ENCODE measurements at places on chromosomes 1 and 21.

DNA sequence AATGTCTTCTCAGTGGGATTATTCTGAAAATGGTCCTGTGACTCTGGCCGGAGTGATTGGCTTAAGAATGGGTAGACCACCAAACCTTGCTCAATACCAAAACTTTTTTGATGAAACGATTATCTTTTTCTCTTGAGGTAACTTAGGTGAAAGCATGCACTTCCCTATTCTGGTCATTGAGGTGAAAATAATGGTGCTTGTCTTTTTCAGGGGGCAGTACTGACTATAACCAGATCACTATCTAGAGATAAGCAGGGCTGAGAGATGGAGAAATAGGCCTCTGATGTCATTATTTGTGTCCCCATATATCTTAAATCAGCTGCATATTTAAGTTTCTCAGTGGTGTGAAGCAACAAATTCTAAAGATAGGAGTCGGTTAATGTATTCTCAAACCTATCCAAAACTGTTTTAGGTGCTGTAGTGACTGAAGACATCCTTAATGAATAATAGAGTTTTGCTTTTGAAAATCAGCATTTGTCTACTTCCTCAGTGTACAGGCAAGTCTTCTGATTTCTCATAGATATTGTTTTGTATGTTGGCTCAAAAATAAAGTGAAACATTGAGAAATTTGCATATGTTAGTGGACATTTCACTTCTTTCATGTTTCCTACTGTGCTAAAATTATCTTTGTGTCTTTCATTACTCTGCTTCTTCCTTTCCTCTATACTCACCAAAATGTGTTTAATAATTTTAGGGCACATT is 735.3 kb upstream of the ADGRL4 start:
- peak; percentile 13 for DNase-seq

DNA sequence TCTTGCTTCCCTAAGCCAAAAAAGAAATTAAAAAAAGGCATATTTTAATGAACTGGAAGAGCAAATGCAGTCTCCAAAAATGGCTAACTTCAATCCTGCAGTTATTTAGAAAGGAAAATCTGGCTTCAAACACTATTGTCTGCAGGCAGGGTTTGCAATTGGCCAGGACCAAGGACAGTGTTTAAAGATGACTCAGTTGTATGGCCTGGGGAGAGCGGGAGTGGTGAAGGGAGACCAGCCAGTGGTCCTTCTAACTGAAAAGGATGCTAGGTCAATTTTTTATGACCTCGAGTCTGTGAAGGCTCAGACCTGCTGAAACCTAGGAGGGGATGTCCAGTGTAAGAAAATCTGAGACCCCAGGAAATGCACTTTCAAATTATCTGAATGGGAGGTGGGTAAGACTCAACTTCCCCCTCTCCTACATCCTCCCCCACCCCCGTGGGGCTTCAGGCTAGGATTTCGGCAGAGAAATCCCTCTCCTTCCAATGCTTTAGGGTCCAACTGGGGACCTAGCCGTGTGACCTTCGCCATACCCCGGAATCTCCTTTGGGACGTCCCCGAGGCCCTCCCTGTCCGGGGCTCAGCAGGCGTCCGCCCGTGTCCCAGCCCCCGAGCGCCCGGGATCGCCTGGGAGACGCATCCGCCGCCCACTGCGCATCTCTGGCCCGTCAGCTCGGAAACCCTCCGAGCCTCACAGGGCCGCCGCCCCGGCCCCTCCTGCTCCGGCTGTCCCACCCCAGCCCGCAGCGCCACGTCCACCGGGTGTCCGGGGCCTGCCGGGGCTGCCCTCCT is 602 bp upstream of the RIMKLA start:
- DNase-seq, result no peak

DNA sequence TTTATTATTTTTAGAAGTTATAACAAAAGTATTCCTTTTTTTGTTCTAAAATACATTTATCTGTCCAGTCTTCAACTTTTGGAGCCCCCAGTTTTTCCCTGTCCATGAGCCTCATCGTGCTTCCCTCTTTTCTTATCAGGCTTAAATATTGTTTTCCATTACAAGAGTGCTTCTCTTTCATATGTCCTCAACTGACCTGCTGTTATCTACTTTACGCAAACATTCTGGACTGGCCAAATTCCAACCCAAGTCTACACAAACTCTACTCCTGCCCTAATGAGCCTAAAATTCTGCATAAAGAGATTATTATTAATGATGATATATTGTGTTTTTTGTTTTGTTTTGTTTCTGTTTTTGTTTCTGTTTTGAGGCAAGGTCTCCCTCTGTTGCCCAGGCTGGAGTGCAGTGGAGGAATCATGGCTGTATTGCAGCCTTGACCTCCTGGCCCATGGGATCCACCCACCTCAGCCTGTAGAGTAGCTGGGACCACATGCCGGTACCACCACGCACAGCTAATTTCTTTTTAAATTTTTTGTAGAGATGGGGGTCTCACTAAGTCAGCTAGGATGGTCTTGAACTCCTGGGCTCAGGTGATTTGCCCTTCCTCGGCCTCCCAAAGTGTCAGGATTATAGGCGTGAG is 318.8 kb upstream of the NEGR1 start:
- no peak for DNase-seq

- peak; percentile 44 for DNase-seq
These were observed 17.0 kb upstream of the RUNX3 start for GRCh38 chr1:24946861-24947658.

DNA sequence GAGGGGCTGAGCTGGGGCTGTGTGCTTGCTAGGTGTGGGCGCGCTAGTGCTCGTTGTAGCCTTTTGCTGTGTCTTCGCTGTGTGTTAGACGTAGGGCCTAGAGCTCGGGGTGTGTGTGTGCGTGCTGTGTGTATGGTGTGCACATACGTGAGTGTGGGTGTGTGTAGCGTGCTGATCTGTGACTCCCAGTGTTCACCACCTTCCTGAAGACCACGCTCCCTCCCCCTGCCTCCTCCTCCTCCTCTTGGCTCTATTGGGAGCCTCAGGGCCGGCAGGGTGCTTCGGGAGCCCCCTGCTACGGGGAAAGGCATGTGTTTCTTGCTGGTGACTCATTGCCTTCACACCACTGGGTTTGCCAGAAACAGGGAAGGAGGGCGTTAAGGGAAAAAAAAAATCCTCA is 9.4 kb upstream of the KCNC4 start:
- DNase-seq, result no peak

DNA sequence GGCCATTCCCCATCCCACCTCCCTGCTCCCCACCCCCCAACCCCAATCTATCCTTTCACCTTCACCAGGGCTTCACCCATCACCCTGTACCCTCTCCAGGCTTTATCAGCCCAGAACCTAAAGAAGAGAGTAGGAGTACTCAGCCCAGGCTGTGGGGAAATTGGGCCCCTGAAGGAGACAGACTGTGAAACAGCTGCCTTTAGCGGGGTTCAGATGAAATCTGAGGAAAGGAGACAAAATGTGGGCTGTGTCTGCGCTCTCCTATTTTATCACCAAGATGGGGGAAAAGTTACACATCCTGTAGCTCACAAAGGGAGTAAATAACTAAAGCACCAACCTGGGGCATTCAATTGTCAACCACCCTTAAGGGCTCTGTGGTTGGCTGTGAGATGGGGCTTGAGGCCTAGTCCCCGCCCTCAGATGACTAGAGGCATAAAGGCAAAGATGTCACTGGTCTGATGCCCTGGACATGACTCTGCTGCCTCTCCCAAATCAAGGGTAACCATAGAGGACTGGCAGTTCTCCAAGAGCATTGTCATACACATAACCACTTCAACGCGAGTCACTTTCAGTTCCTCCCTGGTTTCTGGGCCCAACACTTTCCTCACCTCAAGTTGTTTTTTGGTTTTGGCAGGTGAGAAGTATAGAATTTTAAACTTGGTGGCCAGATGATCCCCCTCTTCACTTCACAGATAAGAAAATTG is 30.0 kb downstream of the SLC27A3 start:
- peak; percentile 94 for DNase-seq

DNA sequence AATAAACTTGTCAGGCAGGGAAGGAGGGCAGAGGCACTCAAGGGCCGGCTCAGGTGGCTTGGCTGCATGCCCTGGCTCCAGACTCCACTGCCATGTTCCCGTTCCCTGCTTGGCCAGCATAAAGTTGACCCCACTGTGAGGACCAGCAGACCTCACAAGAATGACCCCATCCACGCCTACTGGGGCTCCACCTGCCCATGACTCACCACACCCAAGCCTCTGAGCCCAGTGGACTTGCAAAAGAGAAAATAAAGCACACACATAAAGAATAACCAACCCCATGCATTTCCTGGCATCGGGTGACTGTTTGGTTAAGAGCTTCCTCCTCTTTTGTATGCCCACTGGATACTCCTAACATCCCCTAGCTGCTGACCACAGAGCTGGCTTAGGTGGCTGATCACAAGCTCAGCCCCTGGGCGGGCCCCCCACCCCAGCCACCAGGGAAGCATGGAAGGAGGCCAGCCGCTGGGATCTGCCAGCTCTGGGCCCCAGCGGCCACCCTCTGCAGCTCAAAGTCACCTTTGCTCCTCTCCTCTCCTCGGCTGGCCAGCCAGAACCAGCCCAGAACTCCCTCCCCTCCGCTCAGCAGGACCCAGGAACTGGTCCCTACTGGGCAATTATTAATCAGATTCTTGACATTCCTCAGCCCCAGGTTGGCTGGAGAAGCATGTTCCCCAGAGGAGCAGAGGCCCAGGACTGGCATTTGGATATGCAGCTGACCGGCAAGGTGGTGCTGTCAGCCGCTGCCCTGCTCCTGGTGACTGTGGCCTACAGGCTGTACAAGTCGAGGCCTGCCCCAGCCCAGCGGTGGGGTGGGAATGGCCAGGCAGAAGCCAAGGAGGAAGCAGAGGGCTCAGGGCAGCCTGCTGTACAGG is at the start of gene KLHDC7A:
Gene KLHDC7A (plus strand): TSS at position 616 of the 875 bp plus-strand sequence. CDS start 52 bp downstream, at position 668.
- DNase-seq, result no peak

GRCh38 chr1:147700042-147701006 is 30.0 kb upstream of the ACP6 start:
- DNase-seq, result peak; percentile 81
